ENCODE measurements at places on chromosomes 1 and 21. TPM values are rescaled to one million over a fixed set of nuclear protein-coding genes. Genes with fewer than 3 reads are reported as not detected.

The LYPD8 gene
- not detected for polyA plus RNA-seq

The SYNC gene
- 1.6 TPM for polyA plus RNA-seq

DNA sequence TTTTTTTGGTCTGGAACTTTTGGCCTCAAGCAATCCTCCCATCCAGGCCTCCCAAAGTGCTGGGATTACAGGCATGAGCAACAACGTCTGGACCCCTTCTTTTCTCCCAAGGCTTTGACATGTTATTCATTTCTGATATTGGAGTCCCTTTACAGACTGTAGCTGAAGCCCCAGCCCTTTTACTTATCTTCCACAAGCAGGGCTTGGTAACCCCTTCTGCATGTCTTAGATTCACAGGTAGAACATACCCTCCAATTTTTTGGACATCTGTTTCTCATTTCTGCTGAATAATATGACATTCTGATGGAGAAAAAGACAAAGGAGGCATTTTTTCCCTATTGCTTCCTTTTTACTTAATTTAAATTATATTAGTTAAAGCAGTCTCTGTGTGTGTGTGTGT is 39.2 kb upstream of the RGS21 start:
- no peak for DNase-seq

DNA sequence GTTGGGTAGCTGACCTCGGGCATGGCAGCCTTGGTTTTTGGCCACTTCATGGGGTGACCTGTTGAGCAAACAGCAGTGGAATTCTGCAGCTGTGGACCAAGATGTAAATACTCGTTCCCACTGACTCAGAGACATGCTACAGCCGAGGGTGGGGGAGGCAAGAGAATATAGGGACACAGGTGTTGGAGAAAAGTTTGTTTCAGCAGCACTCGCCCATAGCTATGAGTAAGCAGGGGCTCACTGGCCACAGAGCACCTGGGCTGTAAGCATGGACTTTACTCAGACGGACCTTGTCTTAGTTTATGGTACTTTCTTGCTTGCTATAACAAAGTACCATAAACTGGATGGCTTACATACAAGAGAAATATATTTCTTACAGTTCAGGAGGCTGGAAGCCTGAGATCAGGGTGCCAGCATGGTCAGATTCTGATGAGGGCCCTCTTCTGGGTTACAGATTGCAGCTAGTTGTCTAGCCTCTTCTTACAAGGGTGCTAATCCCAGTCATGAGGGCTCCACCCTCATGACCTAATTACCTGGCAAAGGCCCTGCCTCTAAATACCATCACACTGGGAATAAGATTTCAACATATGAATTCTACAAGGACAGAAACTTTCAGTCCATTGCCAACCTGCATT is 437.2 kb upstream of the DAB1 start:
- DNase-seq = peak; percentile 81

DNA sequence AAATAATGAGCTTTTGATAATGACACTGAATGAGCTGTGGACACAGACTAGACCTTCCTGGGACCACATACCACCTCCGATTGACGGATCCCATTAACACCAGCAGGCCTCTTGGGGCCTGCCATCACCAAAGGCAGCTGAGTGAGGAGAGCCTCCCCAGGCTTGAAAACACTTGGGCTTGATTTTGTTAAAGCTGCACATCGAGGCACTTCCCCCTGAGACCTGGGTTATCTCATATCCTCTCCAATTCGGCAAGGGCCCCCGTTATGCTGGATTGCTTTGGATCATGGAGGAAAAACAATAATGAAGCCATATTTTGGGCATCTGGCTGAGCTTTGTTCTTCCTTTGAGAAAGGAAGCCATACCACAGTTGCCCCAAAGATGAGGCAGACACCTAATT is 143.0 kb downstream of the AJAP1 start:
- no peak for DNase-seq

DNA sequence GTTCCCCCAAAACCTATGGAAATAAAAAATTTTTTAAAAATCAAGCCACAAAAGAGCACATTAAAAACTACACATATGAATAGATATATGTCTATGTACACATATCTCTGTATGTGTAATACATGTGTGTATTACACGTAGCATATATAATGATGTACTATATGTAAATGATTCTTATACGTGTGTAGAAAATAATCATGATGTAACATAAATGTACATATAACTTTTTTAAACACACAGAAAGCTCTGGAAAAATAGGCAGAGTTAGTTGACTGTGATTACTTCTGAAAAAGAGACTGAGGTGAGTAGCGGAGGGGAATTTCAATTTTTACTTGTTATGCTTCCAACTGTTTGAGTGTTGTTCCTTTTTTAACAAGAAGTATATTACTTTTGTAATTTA is 405.0 kb downstream of the CAMTA1 start:
- DNase-seq = no peak

DNA sequence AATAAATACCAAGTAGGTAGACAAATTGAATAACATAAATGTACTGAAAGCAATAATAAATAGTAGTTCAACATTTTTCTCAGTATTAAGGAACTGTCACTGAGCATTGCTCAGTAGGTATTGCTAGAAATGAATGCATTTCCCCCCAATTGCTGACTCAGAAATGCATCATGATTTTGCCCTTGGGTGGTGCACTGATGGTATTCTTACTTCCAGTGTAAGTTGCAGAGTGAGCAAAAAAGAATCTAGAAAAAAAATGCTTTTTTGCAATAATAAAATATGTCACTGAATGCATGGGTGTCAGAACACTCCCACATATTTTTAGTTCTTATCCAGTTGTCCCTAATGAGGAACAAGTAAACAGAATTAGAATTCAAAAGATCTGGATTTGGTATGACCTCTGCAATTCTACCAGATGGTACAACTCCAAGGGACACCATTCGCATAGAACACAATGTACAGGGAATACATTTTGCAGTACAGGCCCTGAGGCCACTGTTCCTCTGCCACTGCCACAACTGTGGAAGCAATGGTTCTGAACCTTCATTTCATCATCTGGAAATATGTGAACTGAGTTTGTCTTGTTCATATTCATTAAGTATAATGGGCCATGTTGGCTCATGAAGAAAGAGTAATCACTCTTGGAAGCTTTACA is 78.0 kb downstream of the ATP6V1G3 start:
- DNase-seq = peak; percentile 61

Data from foreskin keratinocyte (primary cell).